ENCODE measurements at places on chromosomes 7 and 10.

- no peak for DNase-seq
Observed at GRCh38 chr7:116443646-116444045, 55.9 kb upstream of the CAV2 start.

DNA sequence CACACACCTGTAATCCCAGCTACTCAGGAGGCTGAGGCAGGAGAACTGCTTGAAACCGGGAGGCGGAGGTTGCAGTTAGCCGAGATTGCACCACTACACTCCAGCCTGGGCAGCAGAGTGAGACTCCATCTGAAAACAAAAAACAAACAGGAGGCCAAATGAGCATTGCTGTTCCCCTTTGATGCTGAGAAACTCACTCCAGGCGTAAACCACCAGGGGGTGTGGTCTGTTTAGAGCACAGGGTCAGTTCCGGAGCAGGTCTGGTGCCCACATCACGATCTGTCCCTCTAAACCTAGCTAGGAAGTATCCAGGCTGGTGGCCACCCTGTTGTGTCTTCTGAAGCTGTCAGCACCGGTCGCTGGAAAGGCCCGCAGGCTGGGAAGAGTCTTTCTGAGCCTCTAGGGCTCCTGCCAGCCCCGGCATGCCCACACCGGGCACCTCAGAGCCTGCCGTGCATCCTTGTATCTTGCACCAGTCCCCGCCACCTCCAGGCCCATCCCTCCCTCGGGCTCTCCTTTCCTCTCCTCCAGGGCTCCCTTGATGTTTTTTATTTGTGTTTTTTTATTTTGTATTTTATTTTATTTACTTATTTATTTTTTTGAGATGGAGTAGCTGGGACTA lies 66.3 kb upstream of the SH2B2 start:
- no peak for DNase-seq

- DNase-seq: no peak
Observed at GRCh38 chr10:62959553-62959952, 143.4 kb upstream of the EGR2 start.

DNA sequence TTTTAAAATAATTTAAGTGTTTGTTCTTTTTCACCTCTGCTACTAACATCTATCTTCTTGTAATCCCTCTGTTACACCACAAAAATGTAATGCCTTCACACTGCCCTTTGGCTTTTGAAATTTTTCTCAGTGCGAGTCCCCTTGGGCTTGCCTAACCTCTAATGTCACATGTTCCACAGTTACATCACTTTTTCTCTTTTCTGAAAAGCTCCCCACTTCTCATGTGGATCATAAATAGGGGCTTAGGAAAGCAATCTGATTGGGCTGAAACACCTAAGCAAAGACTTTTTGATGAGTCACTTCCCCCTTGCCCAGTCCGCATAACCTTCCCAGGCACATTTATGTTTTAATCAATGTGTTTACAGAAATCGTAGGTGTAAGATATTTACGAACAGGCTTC lies 288.2 kb downstream of the IPMK start:
- DNase-seq: no peak

GRCh38 chr10:1627945-1628344 lies 109.4 kb downstream of the ADARB2 start:
- DNase-seq: no peak

- DNase-seq: peak; percentile 14
Observed at GRCh38 chr10:113423981-113424721, 128.7 kb upstream of the HABP2 start.

All from adipocyte (in vitro differentiated cells).